ENCODE measurements at places on chromosomes 6 and 20. TPM values are rescaled to one million over a fixed set of nuclear protein-coding genes. Genes with fewer than 3 reads are reported as not detected.

DNA sequence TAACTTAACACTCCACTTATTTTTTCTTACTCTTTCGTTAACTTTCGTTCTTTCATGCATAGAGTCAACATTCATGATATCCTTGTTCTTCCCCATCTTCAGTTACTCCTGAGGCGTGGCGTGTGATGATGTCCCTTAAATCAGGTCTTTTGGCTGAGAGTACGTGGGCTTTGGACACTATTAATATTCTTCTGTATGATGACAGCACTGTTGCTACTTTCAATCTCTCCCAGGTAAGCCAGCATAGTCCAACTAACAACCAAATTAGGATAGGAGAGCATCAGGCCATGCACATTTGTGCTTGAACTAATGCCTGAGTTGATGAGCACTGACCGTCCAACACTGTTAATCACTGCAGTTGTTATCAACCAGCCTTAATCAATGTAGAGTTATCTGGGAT, 119.6 kb downstream of the TMEM242 start:
- DNase-seq, result no peak

Gene ABRACL
- 43.8 TPM for total RNA-seq

Gene PTK6
- 0.20 TPM for total RNA-seq

GRCh38 chr6:80145509-80145908, 39.0 kb downstream of the BCKDHB start:
- no peak for DNase-seq

GRCh38 chr6:134733801-134734200, 216.1 kb downstream of the ALDH8A1 start:
- DNase-seq, result no peak

- no peak for DNase-seq
Observed at GRCh38 chr6:104527761-104528415, 331.8 kb downstream of the HACE1 start.

GRCh38 chr6:166202321-166202733, 34.7 kb upstream of the TBXT start:
- DNase-seq, result no peak

Gene TTBK1
- 0.22 TPM for total RNA-seq

Gene HTR1E
- not detected for total RNA-seq

Gene LHFPL5
- total RNA-seq, result not detected

DNA sequence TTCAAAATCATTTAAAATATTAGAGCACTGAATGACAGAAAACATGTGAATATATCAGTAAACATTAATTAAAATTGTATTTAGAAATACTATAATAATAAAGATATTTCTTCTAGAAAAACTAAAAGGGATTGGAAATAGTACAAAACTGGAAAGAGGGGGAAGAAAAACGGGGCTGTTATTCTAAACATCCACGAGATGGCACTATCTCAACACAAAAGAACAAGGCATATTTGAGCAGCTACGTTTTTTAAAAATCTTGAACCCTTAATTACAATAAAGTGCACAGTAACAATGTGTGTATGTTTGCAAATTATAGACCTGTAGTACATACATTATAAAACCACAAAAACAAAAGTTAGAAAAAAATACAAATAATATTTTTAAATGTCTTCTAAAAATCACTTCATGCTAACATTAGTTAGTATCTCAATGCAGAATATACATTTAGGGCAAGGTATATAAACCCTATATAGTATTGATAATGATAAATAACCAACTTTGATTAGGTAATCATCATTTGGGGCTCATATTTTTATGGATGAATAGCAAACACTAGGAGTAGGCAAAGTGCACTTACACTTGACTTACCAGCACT, 42.5 kb upstream of the PNISR start:
- peak; percentile 40 for DNase-seq

Gene NKAPL
- total RNA-seq, result not detected

Gene POPDC3
- not detected for total RNA-seq

Gene GABRR2
- total RNA-seq, result 1.9 TPM

DNA sequence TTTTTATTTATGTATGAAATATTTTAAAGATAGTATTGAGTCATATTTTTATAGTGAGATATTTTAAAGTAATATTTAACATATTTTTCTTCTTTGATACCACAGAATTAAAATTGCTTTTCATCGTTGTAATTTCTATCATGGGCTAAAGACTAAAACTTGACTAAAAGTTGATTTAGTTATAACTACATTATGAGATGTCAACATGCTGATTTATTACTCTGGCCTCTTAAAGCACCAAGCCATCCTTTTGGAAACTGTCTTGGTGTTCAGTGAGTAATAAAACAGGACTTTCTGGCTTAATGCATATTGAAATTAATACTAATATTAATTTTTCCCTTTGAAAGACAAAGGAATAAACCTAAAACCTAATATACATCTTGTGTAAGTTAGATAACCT, 95.2 kb upstream of the ADGRF4 start:
- DNase-seq, result no peak

DNA sequence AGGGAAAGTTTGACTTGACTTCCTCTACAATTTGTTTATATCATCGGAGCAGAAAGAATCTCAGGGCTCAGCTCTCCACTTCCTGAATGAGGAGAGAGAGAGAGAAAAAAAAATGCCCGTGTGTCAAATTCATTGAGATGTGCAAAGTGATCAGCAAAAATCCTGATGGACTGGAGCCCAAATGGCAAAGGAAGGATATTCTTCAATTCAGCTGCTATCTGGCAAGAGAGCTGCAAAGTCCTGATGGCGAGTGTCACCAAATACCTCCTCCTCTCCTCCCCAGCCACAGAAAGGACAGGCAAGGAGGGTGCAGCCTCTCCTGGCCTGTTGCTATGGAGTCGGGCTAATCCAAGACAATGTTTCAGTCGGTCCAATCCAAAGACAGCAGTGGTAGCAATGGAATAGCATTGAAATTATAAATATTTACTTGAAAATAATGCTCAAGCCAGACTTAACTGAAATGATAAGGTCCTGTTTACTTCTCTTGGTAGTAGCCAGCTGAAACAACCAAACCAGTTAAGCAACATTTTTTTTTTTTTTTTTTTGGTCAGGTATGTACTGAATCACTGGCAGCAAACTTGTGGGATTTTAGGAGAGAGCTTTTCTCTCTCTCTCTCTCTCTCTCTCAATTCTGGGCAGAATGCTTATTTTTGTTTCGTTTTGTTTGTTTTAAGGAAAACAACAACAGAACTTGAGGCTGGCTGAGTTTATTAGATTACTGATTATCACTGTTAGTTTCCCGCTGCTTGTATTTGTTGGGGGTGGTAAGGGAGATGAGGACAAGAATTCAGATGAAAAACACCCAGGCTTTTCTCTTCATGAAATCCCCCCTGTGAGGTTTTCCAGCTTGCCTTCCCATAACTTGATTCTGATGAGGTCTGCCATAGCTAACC, 204.2 kb downstream of the BCAS1 start:
- DNase-seq, result no peak

GRCh38 chr6:154914288-154914687, 80.8 kb upstream of the TIAM2 start:
- DNase-seq, result no peak

DNA sequence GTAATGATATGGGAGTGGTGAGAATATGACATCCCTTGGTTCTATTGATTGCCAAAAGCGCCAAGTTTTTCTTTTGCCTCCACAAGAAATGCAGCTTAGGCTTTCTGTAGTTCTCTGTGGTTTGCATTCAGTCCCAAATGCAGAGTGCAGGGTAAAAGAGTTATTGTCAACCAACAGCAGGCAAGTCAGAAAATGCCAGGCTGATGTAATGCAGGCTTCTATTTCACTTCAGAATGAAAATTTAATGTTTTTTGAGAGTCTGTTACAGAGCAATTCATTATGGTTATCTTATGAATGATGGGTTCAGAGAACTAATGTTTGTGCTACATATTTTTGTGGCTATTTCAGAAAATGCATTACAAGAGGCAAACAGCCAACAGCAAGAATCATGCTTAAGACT, 293.5 kb downstream of the CENPW start:
- DNase-seq, result no peak

Gene BCLAF1
- 429 TPM for total RNA-seq

GRCh38 chr6:155505608-155505989, 50.0 kb upstream of the NOX3 start:
- no peak for DNase-seq

DNA sequence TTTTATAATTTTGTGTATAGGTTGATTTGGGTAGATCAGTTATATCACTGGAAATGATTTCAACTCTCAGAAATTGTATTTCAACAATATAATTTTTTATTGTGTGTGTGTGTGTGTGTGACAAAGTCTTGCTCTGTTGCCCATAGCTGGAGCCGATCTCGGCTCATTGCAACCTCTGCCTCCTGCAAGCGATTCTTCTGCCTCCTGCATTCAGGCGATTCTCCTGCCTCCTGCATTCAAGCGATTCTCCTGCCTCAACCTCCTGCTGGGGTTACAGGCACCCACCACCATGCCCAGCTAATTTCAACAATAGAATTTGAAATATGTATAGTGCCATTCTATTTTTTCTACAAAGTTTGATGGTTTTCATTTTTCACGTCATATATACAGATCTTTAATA, 24.1 kb downstream of the AFDN start:
- DNase-seq, result no peak

Gene RIMS4
- total RNA-seq, result not detected

DNA sequence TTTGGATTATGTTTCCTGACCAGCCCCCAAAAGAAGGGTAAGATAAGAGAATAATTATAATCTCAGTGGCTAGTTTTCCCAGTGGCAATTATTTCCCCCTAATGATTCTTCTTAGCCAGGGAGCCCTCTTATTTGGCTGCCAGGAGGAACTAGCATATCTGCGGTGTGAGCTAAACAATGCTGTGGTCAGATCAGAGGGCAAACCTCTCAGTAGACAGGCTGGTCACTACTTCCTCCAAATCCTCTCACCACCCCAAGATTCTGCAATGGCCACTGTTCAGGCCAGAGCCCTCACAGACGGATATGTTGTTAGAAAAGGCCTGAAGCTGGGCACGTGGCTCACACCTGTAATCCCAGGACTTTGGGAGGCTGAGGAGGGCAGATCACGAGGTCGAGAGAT, 273.4 kb upstream of the SASH1 start:
- DNase-seq, result no peak

DNA sequence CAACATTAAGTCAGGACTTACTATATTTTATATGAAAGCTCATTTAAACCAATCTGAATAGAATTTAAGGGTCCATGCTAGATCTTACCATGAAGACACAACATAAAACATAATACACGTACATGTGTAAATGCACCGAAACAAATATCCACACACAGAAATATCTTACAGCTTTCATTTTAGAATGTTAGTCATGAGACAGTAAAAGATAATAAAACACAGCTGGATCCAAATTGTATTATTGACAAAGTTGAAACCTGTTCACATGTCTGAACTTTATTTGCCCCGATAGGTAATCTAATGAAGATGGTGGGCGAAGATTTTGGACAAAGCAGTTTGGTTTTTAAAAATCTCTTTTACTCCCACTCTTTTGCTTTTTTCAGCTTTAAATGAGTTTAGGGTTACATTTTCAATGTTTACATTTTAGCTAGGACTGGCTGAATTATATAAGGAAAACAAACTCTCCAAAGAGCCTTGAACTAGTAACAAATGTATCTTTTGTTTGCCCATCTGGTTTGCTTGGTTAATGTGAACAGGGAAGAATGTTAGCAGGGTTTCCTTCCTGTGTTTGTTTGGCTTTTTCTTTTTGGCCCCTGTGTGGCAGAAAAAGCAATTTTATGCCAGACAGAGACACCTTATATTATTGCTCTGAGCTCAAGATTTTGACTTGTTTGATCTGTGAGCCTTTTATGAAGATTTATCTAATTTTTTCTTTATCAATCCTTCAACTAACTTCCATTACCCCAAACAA, 5.1 kb upstream of the TMEM181 start:
- DNase-seq, result no peak

Gene SLC22A16
- total RNA-seq, result 0.54 TPM

- peak; percentile 85 for DNase-seq
Observed at GRCh38 chr20:3172933-3173609, at the start of gene LZTS3. Gene LZTS3, minus strand, starts transcription at chr20:3173549. Its CDS starts 6,386 bp downstream, at chr20:3167163.

Gene TENT5A
- total RNA-seq, result 4.8 TPM

DNA sequence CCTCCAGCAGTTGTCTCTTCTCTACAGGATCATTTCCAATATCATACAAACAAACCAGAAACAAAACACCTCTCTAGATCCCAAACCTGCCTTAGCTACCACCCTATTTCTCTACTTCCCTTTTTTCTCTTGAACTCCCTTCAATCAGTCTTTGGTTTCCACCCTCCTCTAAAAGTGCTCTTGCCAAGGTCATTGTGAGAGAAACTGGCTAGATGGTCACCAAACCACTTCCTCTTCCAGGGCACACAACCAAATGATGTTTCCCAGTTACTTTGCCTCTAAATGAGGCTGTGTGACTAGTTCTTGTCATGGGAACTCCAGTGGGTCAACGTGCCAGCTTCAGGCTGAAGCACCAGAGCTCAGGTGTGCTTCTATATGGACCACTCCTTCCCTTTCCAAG, 85.8 kb upstream of the ARMC2 start:
- DNase-seq, result no peak

DNA sequence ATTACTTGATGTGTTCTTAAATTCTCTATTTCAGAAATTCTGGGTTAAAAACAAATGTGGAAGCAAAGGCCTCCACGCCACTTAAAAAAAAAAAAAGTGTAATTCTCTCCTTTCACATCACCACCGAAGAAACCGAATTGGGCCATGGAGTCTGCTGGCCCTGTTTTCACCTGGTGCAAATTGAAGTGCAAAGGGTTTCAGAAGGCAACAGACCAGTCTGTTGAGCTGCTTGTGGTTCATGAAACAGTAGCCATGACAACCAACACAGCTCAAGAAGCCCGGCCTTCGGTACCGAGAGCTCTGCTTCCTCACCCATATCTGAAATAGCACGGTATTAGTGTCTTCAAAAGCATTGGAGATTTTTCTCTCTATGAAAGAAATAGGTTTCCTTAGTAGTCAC, 63.1 kb downstream of the GMPR start:
- DNase-seq, result no peak

DNA sequence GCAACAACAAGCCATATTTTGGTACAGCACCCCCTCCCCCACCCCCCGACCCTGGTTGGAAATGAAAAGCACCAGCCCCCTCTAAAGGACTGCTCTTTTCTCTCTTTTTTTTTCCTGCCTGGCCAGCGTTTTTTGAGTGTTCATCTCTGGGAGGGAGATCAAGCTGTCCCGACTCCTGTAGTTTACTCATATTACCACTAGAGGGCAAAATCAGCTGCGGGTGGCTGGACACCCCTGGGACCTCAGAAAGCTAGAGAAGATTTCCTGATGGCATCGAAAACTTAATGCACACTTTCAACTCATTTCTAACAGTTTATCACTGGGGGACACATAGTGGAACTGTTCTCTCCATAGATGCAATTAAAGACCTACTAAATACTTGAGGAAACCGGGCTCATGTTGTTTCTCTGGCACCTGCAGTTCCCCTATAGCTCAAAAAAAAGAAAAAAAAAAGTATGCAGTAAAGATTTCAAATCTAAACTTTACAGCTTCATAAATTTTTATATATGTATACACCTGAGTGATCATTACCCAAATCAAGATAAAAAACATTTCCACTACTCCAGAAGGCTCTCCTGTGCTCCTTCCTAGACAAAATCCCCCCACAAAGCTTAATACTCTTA, 24.4 kb downstream of the CNBD2 start:
- peak; percentile 65 for DNase-seq

Gene PRRT1
- total RNA-seq, result 0.39 TPM
